Activated CD8-positive, alpha-beta memory T cell treated with anti-CD3 and anti-CD28 coated beads for 24 hours (primary cell): ENCODE measurements at places on chromosomes 2 and 18.

- no peak for DNase-seq
Observed at GRCh38 chr2:27001950-27002349, 30.8 kb upstream of the TMEM214 start.

DNA sequence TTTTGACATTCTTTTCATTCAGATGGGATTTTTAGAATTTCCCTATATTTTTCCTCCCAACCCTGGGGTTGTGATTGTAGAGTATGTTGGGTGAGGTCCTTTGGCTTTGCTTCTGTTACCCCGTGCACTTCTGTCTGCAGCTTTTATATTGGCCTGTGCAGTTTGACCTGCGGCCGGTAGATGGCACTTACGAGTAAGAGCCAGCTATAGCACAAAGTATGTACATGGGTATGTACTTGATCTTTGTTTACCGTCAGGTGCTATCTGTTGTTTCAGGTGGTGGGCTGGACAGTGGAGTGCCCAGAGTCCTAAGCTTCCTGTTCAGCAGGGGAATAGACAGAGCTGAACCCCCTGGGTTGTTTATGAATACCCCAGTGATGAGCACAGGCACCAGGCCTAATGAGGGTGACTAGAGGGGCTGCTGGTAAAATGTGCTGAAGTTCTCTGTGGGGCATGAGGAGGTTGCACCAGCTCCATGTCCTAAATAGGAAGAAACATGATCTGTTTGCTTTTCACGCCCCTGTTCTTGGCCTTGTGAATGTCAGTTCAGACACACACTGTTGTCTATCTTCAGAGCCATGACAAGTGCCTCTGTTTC is 58.9 kb upstream of the THUMPD2 start:
- no peak for DNase-seq

DNA sequence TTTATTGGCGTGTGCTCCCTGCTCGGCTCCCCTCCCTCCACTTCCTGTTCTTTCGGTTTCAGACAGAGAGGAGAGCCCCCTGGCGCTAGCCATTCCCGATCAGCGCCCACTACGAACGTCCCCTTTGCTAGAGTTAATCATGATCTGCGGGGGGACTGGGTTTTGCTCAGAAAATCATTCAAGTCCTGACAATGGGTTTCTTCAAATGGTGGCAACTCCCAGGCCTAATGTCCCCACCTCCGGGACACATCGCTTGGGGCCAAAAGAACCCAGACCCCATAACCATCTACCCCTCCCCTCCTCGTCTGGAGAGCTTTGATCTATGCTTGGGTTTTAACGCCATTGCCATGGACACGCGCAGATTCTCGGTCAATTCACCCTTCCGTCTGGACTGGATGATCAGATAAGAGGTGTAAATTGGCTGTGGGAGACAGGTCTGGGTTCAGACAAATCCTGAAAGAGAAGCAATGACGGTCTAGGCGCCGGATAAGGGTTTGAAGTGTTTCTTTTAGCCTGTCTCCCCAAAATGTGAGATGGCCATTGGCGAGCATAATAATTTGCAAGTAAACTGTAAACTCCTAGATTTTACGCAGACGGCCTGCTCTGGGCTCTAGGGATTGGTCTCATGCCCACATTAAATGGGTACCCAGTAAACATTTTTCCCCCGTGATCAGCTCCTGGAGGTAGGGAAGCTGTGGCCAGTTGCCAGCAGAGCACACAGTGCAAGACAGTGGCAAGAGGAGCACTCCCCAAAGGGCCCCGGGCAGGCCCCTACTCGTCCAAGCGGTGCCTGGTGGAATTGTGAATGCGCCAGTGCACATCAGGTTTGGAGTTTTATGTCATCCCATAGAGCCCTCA is 4.7 kb downstream of the NRP2 start:
- no peak for DNase-seq

DNA sequence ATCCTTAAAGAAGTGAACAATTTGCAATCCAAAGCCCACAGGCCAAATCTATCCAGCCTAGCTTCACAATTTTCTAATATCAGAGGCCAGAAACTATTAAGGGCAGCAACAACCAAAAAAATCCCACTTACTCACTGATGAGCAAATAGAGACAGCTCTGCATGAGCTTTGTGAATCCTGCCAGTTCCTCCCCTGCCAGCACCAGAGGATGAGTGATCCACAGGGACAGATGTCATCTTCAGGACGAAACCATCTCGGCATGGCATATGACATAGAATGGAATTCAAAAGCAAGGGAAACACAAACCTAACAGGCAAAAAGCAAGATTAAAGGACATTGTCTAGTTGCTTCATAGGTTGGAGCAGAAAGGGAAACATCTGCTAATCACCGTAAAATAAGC is 2.2 kb upstream of the DSC2 start:
- no peak for DNase-seq

DNA sequence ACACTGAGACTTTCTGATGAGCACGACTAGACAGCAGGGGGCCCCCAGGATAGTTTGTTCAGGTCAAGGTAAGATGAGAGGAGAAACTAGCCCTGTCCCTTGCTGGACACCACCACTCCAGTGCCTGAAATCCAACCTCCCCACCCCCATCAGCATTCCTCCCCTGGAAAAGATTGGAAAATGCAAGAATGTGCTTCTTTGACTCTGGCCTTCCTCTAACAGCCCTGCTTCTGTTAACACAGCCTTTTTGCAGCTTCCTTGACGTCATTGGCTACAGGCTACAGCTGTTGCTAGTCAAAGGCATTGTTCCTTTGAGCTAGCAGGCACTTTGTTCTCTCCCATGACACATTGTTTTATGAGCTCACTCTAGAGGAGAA is 20.1 kb upstream of the LTBP1 start:
- DNase-seq, result no peak

- no peak for DNase-seq
Observed at GRCh38 chr2:109331896-109332848, 203.2 kb downstream of the SH3RF3 start.

GRCh38 chr2:199940373-199940772 is 14.9 kb downstream of the TYW5 start:
- DNase-seq, result no peak

GRCh38 chr18:361941-362310 is 94.1 kb upstream of the THOC1 start:
- DNase-seq, result no peak

DNA sequence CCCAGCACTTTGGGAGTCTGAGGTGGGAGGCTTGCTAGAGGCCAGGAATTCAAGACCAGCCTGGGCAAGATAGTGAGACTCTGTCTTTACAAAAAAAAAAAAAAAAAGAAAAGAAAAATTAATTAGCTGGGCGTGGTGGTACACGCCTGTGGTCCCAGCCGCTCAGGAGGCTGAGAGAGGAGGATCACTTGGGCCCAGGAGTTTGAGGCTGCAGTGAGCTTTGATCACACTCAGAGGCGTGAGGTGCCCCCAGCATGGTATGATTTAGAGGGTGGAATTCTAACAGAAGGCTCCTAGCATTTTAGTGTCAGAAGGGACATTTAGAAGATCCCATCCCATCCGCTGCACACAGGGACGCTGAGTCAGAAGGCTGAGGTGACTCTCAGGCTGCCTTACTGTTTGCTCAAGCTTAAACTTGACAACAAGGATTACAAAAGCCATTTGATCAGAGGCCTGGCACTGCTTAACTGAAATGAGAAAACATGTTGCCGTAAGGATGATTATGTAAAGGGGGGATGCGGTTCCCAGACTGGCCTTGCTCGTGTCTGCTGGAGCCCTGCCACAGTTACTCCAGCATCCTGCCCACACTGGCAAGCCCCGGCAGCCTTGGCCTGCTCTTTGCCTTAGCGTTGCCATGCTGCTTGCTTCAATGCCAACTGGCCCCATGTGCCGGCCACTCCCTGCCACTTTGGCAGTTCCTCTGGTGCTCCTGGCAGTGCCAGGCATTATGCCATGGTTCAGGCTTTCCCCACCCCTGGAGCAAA is 45.6 kb upstream of the SLC1A4 start:
- no peak for DNase-seq

DNA sequence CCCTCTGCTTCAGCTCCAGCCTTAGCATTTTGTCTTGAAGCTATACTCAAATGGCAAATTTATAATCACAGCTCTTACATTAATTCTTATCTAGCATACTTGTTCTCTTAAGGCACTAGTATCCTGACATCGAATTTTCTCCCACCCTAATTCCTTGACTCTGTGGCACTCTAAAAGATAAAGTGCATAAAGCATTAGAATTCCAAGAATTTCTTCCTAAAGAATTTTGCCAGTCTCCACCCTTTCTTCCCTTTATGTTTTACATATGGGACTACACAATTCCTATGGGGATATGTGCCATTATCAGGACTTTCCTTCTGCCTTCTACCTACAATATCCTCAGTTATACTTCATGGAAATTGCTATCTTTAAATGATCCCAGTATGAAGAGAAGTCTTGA is 560.3 kb downstream of the ARHGAP15 start:
- DNase-seq, result no peak

- DNase-seq, result no peak
Observed at GRCh38 chr2:20440001-20440560, 6.8 kb upstream of the RHOB start.

- DNase-seq, result no peak
Observed at GRCh38 chr18:13611601-13612195, 114.7 kb downstream of the FAM210A start.

- DNase-seq, result no peak
Observed at GRCh38 chr18:32851936-32852335, 79.1 kb upstream of the KLHL14 start.

DNA sequence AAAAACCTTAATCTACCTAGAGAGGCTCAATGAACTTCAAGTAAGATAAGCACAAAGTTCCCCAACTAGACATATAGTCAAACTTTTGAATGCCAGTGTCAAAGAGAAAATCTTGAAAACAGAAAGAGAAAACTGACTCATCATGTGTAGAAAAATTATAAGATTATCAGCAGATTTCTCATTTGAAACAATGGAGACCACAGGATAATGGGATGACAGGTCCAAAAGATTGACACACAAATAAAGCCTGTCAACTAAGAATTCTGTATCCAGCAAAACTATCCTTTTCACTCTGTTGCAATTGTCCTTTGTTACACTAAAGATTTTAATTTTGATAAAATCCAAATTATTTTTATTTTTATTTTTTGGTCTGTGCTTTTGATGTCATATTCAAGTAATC is 61.6 kb downstream of the COPS8 start:
- DNase-seq, result no peak

DNA sequence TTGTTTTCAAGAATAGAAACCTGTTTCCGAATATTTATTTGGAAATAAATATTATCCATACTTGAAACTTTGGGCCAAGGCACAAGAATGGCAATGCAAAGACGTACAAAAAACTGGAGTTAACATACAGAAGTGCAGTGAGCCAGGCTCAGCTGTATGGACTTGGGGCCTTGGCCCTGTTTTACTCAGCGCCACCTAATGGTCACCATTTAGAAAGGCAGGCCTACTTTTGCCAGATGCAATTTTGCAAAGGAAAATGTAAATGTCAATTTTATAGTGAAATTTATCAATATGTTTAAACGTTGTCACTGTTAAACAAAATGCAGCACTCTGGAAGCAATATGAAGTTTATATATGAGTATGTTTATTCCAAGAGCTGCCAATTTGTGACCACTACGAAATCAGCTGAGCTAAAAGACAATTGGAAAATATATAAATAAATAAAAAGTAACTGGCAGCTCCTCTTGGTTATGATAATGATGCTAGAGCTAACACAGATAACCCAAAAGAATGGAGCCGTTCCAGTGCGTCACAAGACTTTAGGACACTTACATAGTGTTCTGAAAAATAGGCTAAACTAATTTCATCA is 155.0 kb downstream of the ARHGAP15 start:
- DNase-seq, result no peak

GRCh38 chr2:225165052-225165451 is 122.8 kb upstream of the DOCK10 start:
- DNase-seq, result no peak

GRCh38 chr2:178043266-178043665 is 29.3 kb downstream of the PDE11A start:
- no peak for DNase-seq

DNA sequence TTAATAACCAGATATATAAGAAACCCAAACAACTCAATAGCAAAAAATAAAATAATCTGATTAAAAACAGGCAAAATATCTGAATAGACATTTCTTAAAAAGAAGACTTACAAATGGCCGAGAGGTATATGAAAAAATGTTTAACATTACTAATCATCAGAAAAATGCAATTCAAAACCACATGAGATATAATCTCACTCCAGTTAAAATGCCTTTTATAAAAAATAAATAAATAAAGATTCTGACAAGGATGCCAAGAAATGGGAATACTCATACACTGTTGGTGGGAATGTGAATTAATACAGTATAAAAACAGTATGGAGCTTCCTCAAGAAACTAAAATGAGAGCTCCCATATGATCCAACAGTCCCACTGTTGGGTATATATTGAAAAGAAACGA is 33.9 kb upstream of the BMP10 start:
- no peak for DNase-seq

DNA sequence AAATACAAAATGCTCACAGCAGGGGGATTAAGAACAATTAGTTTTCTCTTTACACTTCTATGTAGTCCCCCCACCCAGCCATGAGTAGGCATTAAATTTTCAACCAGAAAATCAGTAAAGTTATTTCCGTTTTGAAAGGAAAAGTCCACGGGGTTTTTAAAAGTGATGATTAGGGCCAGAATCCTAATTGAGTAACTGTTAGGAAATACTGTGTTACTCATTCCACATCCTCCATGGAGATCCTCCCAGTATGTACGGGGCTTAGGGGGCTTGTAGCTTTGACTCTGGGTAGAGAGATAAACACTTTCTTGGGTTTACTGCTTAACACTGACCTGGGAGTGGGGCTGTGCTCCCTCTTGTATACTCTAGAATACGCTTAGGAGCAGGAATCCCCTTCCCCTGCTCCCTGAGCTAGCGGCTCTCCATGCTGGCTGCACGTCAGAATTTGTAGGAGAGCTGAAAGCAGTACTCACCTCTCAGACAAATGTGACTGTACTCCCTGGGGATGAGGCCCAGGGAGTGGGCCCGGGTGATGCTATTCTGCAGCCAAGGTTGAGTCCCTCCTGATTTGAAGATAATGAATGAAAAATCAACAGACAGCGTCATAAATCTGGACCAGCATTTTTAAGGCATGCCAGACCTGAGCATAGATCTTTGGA is 100.5 kb downstream of the SLC4A3 start:
- DNase-seq, result no peak

DNA sequence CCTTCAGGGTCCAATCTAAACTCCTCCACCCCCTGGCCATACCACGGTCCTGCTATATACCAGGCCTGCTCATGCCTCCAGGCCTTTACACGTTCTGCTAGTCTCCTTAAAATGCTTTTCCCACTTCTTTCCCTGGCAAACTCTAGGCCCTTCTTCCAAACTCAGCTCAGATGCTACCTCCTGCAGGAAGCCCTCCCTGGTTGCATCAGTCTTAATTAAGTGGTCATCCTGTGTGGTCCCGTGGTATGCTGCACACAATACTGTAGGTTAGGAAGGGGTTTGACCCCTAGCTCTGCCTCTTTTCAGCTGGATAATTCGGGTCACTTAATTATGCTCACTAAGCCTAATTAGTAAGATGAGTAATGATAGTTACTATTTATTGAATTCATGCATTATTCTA is 85.9 kb upstream of the SP3 start:
- no peak for DNase-seq
